Breast epithelium (tissue), 4 donors: ENCODE measurements at places on chromosomes 6 and 20. TPM values are rescaled to one million over a fixed set of nuclear protein-coding genes. Genes with fewer than 3 reads are reported as not detected.

DNA sequence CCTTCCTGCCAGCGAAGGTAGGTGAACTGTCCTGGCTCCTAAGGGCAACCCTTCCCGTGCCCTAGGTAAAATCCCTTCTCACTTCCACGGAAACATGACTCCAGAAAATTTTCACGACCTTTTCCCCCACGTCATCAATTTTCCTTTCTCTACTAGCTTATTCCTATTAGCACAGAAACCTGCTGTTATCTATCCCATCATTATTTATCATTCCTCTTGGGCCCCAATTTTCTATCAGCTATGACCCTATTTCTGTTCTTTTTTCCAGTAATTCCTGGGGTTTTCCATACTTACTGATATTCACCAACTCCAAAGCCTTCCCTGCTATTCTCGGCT, 23.8 kb upstream of the GCM1 start:
- DNase-seq = no peak

DNA sequence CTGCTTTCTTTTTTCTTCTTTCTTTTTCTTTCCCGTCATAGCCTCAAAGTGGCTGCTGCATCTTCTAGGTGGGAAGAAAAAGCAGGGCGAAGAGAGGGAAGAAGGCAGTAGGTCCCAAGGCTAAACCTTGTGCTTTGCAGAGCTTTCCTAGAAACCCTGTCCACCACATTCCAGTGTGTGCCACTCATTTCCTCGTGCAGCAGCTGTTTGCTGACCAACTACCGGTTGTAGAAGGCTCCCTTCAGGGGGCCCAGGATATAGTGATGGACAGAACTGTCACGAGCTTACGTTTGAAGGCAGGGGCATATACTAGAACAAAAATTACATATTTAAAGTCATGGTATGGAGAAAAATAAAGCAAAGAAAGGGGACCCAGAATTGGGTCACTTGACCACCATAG, 103.0 kb downstream of the SASH1 start:
- DNase-seq = no peak

- DNase-seq = no peak
These were observed 23.9 kb downstream of the QKI start for GRCh38 chr6:163438298-163438939.

Gene LY6G6F
- not detected for total RNA-seq

DNA sequence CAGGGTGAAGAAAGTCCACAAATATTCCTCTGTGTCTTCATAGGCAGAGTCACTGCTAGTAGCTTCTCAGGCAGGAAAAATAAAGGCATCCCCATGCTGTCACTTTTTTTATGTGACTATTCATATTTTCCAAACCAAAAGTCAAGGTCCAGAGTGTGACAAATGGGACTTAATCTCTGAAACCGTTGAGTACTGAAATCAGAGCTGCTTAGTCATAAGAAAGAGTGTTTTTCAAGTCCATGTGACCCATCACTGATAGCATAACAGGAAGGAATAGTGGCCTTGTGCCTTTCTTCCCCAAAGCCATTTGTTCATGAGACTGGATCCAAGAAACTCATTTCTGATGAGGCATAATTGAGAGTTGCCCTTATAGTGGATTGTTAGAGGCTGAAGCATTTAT, 210.3 kb upstream of the TSHZ2 start:
- DNase-seq = no peak

DNA sequence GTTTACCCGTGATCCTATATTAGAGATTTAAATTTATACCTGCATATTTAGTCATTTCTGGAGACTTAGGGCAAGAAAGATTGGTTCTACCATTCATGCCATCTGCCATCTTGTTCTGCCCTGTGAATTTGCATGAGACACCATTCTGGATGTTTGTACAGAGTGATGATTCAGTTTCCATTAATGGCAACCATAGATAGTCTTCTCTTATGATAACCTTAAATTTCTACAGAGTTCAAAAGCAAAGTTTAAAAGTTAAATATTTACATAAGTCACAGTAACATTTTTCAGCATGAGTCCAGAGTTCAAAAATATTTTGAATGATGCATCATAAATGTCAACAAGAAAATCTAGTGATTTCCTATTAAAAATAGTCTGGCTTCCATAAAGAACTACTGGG, 23.2 kb downstream of the PLCB1 start:
- DNase-seq = no peak

GRCh38 chr6:119129968-119130484, 51.6 kb upstream of the FAM184A start:
- no peak for DNase-seq

Gene ATAT1
- total RNA-seq = 10.5 TPM

- DNase-seq = no peak
These were observed 6.1 kb downstream of the GMPR start for GRCh38 chr6:16244446-16244845.

Gene ARFGEF3
- total RNA-seq = 28.1 TPM

GRCh38 chr20:48129345-48129942, 344.2 kb upstream of the SULF2 start:
- no peak for DNase-seq

Gene MMP24
- total RNA-seq = 2.5 TPM

- DNase-seq = no peak
These were observed 27.5 kb downstream of the CAPN11 start for GRCh38 chr6:44185953-44186634.

Gene ABHD16B
- total RNA-seq = not detected

- DNase-seq = no peak
These were observed 48.9 kb downstream of the RNASET2 start for GRCh38 chr6:166907373-166907841.

Gene ACOT13
- total RNA-seq = 6.3 TPM

GRCh38 chr6:29925727-29926412, 16.5 kb upstream of the HLA-A start:
- no peak for DNase-seq

Gene NSFL1C
- 36.7 TPM for total RNA-seq
